ENCODE measurements at places on chromosomes 13 and 19. TPM values are rescaled to one million over a fixed set of nuclear protein-coding genes. Genes with fewer than 3 reads are reported as not detected.

Gene CLASRP
- total RNA-seq: 27.3 TPM

Gene DIRAS1
- 13.6 TPM for total RNA-seq

Gene ZNF724
- 6.4 TPM for total RNA-seq

Gene GAPDHS
- not detected for total RNA-seq

Gene BEST2
- not detected for total RNA-seq

Gene MAP4K1
- not detected for total RNA-seq

Gene SPTBN4
- total RNA-seq: 3.5 TPM

Gene PALM
- 9.3 TPM for total RNA-seq

Gene NLRP11
- total RNA-seq: not detected

Gene ZMYM5
- total RNA-seq: 26.7 TPM

Gene LILRB1
- not detected for total RNA-seq

Gene FAM124A
- 6.4 TPM for total RNA-seq

Gene ZNF547
- total RNA-seq: 3.5 TPM

Gene NLRP9
- not detected for total RNA-seq

Gene ETV2
- total RNA-seq: 0.13 TPM

Gene S1PR5
- under 0.01 TPM for total RNA-seq

Gene LGALS4
- total RNA-seq: not detected

Gene KISS1R
- not detected for total RNA-seq

Gene IFI30
- total RNA-seq: 11.3 TPM

Gene ZNF665
- 6.5 TPM for total RNA-seq

Gene KMT5C
- total RNA-seq: 5.6 TPM

Gene CARM1
- total RNA-seq: 38.8 TPM

Gene CGB1
- total RNA-seq: not detected

Gene VAV1
- total RNA-seq: not detected

Data from articular chondrocyte of knee joint (primary cell).